NB4 (cell line): ENCODE measurements at places on chromosomes 7 and 10.

- DNase-seq = no peak
These were observed 301.6 kb downstream of the NRG3 start for GRCh38 chr10:82176587-82176986.

DNA sequence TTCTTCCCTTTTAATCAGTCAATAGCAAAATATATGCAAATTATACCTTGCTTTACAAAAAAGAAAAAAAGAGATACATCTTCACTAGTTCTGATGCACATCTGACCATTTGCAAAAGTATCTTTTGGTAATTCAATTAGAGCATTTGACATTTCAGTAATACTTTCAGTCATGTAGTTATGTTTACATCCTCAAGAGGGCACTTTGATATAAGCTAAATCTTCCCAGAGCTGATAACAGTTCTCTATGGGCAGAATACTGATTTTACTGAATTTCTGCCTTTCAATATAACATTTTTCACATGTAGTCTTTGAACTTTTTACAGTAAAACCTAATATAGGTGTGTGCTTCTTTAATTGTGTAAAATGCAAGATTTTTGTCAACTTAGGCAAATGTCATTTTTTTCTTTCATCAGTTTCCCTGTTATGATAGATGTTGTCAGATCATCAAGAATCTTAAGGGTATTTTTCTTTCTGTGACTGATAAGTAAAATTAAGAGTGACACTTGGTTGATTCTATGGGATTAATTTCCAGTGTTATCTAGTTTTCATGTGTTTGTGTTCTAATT, 703.5 kb upstream of the SEMA3D start:
- DNase-seq = peak; percentile 49

DNA sequence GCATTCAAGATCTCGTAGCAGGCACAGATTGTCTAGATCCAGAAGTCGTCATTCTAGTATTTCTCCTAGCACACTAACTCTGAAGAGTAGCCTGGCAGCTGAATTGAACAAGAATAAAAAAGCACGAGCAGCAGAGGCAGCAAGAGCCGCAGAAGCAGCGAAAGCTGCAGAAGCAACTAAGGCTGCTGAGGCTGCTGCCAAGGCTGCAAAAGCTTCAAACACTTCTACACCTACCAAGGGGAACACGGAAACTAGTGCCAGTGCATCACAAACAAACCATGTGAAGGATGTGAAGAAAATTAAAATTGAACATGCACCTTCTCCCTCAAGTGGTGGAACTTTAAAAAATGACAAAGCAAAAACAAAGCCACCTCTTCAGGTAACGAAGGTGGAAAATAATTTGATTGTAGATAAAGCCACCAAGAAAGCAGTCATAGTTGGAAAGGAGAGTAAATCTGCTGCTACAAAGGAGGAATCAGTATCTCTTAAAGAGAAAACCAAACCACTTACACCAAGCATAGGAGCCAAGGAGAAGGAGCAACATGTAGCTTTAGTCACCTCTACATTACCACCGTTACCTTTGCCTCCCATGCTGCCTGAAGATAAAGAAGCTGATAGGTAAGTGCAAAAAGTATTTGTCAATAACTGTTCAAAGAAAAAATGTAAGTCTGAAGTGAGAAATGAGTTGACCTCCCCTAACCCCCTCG, 37.7 kb downstream of the CDK13 start:
- no peak for DNase-seq

GRCh38 chr10:123580426-123580825, 85.7 kb upstream of the GPR26 start:
- no peak for DNase-seq

DNA sequence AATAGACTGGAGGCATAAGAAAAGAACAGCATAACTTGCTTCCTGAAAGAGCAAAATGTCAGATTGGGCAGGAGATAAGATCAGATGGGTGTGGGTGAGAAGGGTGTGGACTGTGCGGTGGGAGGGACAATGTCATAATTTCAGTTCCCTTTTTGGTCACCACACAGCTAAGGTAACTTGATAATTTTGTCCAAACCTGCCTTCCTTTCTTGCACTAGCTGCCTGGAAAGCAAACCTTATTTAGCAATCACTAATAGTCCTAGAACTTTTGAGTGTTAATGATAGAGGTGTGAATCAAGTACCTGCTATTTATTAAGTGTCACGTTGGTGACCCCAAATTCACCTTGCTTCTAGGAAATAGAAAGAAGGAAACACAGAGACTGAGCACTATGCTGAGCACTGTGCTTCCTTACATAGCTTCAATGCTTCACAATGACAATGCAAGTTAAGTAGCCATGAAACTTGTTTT, 72.4 kb upstream of the SP4 start:
- peak; percentile 94 for DNase-seq

DNA sequence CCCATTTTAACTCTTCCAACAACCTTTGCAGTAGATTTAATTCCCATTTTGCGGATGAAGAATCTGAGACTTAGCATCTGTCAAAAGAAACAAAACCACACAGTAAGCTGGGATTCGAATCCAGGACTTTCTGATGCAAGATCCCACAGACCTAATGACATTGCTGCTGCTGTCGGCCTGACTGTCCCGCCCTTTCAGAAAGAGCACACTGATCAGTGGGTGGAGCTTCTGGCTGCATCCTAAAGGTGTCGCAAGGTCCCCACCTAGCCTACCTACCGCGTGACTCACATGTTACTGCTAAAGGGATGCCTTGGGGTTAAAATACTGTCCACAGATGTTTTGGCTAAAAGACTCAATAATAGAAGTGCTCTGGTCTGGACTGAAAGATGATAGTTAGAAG, 134.7 kb downstream of the EMX2 start:
- DNase-seq = no peak

DNA sequence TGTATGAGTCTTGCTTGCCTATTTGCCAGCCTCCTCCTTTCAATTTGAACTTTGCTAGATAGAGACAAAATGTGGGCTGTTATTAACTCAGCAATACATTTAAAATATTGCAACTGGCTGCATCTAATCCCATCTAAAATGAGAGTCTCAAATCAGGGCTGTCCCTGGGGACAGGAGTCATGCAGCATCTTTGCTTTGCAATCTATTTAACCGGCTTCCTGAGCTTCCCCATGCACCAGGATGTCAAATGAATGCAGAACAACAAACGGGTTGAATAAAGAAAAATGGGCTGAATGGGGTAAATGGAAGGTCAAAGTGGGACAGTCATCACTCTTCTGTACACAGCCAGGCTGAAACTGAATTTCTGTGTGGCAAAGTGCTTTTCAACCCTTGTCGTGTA, 89.2 kb downstream of the AOAH start:
- DNase-seq = no peak

GRCh38 chr7:103307503-103308231, 10.4 kb downstream of the PMPCB start:
- no peak for DNase-seq

DNA sequence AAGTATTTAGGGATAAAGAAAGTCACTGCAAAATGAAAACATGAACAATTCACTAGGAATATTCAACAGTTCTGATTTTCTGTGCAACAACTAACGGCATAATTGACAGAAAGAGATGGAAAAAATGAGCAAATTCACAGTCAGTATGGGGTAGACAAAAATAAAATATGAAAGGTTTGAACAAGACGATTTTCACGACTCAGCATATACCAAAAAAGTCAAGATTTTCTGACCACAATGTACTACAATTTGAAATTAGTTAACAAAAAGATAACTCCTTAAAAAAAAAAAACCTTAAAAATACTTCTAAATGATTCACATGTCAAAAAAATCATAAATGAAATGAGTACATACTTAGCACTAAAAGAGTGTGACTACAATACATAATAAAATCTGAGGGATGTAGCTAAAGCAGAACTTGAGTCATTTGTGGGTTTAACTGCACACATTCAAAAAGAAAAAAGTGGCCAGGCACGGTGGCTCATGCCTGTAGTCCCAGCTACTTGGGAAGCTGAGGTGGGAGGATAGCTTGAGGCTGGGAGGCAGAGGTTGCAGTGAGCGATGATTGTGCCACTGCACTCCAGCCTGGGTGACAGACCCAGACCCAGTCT, 22.6 kb upstream of the MTURN start:
- peak; percentile 12 for DNase-seq

- no peak for DNase-seq
These were observed 18.9 kb downstream of the INSIG1 start for GRCh38 chr7:155316427-155317113.

DNA sequence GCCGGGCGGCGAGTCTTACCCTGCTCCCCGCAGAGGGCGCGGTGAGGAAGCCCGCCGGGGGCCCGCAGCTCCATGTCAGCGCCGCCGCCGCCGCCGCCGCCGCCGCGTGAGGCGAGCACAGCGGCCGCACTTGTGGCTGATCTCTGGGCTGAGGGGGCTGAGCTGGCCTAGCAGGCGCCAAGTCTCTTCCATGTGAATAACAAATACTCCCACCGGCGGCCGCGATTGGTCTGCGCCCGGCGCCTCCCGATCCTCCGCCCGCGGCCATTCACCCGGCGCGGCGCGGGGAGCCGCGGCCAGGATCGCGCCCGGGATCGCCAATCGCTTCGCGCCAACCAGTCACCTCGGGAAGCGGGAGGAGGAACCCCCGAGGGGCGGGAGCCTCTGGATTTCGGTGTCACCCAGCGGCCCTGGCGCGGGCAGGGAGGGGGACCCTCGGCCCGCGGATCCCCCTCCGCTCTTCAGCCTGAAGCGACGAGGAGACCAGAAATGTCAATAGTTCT, at the start of gene GRM8:
Gene GRM8, minus strand, starts transcription at position 164 of the 503 bp plus-strand sequence.
- no peak for DNase-seq

- no peak for DNase-seq
These were observed 272.5 kb downstream of the DGKB start for GRCh38 chr7:14630048-14630447.

DNA sequence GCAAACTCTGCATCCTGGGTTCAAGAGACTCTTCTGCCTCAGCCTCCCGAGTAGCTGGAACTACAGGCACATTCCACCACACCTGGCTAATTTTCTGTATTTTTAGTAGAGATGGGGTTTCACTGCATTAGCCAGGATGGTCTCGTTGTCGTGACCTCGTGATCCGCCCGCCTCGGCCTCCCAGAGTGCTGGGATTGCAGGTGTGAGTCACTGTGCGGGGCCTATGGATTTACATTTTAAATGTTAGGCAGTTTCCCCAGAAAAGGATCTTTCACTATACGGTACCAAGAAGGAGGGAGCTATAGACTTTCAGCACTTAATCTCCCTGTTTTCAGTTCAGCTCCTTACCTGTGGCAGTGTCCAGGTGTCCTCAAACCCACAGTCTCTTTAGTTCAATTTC, 50.8 kb downstream of the SIRT1 start:
- no peak for DNase-seq

DNA sequence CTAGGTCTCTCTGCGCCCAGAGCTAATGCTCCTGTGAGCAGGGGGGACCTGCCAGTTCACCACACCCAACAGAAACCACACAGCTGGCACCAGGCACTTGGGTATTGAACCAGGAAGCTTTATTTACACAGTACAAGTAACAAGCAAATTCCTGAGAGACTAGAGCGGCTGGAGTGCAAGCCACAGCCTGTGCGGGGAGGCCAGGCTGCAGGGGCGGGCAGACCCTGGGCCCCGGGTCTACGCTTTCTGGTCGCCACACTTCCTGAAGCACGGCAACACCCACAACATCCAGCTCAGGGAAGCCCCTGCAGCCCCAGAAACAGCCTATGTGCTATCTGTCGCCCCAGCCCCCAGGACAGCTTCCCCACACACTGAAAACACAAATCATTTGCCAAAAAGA, 125.0 kb downstream of the FAM53B start:
- peak; percentile 93 for DNase-seq

GRCh38 chr10:122062831-122063674, 74.1 kb downstream of the TACC2 start:
- DNase-seq = peak; percentile 73

DNA sequence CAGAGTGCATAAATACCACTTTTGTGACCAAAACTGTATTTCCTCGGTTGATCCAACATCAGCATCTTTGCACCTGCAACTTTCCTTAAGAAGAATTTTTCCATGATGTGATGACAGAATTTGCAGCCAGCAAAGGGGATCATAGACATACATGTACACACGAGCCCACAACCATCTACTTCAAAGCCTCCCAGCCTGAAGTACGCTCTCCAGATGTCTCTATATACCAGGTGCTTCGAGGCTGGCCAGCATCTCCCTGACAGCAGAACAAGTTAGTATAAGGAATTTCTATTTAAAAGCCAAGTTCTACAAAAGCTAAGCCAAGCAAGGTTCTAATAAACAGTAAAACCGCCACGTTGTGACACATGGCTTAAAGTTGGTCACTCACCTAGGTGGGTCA, 328.5 kb downstream of the KCNMA1 start:
- no peak for DNase-seq

DNA sequence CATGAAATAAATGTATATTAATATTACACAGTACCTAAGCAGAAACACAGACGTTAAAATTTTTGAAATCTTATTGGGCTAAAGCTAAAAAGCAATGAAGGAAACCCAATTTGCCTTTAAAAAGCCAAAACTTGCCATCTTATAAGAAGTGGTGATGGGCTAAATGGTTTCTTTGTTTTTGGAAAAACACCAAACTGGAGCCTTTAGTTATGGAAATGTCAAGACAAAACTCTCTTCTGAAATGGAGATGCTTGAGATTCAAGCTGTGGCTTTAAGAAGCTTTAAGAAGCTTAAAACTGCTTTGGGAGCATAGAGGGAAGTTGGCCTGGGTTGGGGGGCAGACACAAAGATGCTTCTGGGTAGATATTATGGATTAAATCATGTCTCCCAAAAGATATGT, 277.0 kb downstream of the GFRA1 start:
- no peak for DNase-seq

- no peak for DNase-seq
These were observed 16.6 kb upstream of the ACSM6 start for GRCh38 chr10:95177429-95177828.

DNA sequence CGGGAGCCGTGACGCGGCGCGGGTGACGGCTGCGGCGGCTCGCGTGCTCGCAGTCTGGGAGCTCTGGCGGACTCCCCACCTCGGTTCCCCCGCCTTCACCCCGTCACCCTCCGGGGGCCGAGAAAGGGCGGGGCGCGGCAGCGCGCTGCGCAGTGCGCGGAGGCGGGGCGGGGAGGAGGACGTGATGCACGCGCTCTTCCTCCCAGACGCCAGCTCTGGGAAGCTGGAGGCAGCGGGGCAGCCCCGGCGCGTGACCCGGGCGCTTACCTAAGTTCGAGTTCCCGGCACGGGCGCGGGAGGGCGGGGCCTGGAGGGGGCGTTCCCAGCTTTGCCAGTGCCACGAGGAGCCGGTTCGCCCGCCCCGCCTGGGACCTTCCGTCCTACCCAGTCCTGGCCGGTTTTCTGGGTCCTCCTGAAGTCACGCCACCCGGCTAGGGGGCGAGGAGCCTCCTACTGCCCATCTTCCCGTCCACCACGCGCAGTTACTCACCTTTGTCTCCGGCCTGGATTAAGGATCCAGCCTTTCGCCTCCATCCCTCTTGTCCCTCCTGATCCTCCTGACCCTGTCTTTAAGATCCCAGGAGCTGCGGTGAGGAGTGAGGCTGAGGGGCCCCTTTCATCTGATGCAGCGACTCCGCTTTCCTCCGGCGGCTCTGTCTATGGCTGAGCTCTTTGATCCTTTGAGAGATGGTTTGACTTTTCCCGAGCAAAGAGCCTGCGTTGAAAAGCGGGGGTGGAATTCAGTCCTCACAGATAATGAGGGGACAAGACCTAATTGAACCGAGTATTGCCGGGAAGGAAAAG, 470 bp upstream of the NAMPT start:
- peak; percentile 99 for DNase-seq

GRCh38 chr7:44213206-44213876, 12.6 kb downstream of the YKT6 start:
- DNase-seq = no peak

- no peak for DNase-seq
These were observed 24.5 kb downstream of the RAPGEF5 start for GRCh38 chr7:22332461-22332870.

- DNase-seq = peak; percentile 67
These were observed 23.2 kb downstream of the CALCR start for GRCh38 chr7:93551063-93551895.
